ENCODE measurements at places on chromosomes 1 and 21. TPM values are rescaled to one million over a fixed set of nuclear protein-coding genes. Genes with fewer than 3 reads are reported as not detected.

The SPRR2B gene
- total RNA-seq, result not detected

The VPS72 gene
- total RNA-seq, result 44.0 TPM

The GBP4 gene
- 14.2 TPM for total RNA-seq

The ATP1A2 gene
- total RNA-seq, result not detected

The KCNK1 gene
- 2.6 TPM for total RNA-seq
